ENCODE measurements at places on chromosomes 2 and 18. TPM values are rescaled to one million over a fixed set of nuclear protein-coding genes. Genes with fewer than 3 reads are reported as not detected.

Gene ZNF804A
- not detected for total RNA-seq

Gene OXER1
- not detected for total RNA-seq

Gene ZNF514
- 5.3 TPM for total RNA-seq

Gene PARD3B
- 0.83 TPM for total RNA-seq

Gene GPR75
- total RNA-seq, result 2.0 TPM

Measured in A549 treated with ZK216348 at 1 μM for 4 hours (cell line).